Left lung (tissue), 14 donors: ENCODE measurements at places on chromosomes 2 and 18. TPM values are rescaled to one million over a fixed set of nuclear protein-coding genes. Genes with fewer than 3 reads are reported as not detected.

DNA sequence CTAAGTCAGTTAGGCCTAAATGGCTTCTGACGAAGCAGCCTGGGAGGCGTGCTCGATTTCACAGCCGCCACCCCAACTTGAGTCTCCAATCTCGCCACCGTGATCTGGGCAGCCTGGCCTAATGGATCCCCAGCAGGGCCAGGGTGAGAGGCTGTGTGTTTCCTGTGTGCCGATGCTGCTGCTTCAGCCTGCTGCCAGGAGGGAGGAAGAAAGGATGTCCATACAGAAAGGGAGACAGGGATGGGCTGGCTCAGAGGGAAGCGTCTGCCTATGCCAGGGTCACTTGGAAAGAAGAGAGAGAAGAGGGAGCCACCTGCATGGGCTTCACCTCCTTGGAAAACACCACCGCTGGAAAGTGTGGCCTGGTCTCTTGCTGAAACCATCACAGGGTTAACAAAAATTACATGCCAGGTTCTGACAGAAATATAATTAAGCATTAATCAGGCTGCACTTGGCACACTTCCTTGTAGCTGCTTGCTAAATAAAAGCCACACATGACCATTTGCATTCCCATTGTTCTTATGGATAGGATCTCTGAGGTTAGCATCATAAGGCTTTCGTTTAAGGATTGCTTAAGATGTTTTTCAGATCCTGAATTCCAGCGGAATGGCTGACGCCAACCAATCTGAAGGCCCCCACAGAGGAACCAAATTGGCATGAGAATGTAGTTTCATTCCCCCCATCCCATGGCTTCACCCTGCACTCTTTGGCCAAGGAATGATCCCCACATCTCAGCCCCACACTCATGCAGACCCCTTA lies 108.8 kb upstream of the SLC1A4 start:
- H3K27me3 ChIP-seq = no peaks in the 10 kb centered on the region
- H3K36me3 ChIP-seq = no peaks in the 10 kb centered on the region
- no peak overlapping the region for H3K27ac ChIP-seq
- peaks cover 10% of the 10 kb centered on the region for H3K4me1 ChIP-seq
- no peak for DNase-seq

- no peaks in the 10 kb centered on the region for H3K4me1 ChIP-seq
- H3K4me3 ChIP-seq = no peak overlapping the region
- H3K36me3 ChIP-seq = peaks cover 34% of the 10 kb centered on the region
- no peaks in the 10 kb centered on the region for H3K27me3 ChIP-seq
- DNase-seq = no peak
Observed at GRCh38 chr2:26126074-26126473, 46.8 kb upstream of the GAREM2 start.

- peak overlapping the region; percentile 91 for H3K27ac ChIP-seq
- no peak for DNase-seq
- H3K4me3 ChIP-seq = no peak overlapping the region
- H3K4me1 ChIP-seq = peaks cover 39% of the 10 kb centered on the region
- no peaks in the 10 kb centered on the region for H3K27me3 ChIP-seq
Observed at GRCh38 chr2:68767996-68768395, 33.4 kb downstream of the ARHGAP25 start.

GRCh38 chr2:222492683-222493082 lies 68.3 kb downstream of the SGPP2 start:
- H3K4me1 ChIP-seq = no peaks in the 10 kb centered on the region
- H3K27ac ChIP-seq = no peak overlapping the region
- no peaks in the 10 kb centered on the region for H3K36me3 ChIP-seq

DNA sequence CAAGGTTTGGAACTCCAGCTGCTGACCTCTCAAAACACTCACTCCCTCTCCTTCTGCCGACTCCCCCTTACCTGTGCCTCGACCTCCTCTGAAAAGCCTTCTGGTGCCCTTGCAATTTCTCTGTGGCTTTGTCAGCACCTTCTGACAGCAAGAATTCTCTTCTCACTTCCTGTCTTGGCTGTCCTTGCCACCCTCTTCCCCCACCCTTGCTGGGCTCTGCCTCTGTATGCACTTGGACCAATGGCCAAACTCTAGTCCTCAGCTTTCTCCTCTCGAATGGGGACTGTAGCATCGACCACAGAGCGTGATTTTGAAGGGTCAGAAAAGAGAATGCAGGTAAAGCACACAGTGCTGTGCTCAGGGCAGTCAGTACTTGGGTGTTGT lies 99.0 kb downstream of the HS1BP3 start:
- H3K36me3 ChIP-seq = no peaks in the 10 kb centered on the region
- DNase-seq = no peak
- no peaks in the 10 kb centered on the region for H3K4me1 ChIP-seq
- H3K27ac ChIP-seq = no peak overlapping the region
- H3K27me3 ChIP-seq = no peaks in the 10 kb centered on the region

DNA sequence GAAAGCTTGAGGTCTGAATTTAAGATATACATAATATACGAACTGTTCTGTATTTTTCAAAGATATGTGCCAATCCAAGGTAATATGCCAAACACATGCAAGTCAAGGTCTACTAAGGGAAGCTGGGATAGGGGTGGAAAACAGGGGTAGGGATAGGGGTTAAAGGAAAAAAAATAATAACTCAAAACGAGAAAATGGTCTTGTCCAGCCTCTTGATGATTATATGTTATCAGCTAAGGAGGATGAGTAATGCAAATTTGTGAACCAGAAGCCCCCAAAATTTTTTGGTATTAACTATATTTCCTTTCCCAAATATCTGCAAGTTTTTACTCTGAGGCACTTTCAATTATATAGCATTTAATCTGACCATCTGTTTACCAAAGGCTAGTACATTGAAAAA lies 219.3 kb downstream of the ZEB2 start:
- no peaks in the 10 kb centered on the region for H3K36me3 ChIP-seq
- H3K4me1 ChIP-seq = no peaks in the 10 kb centered on the region
- H3K27ac ChIP-seq = no peak overlapping the region
- no peaks in the 10 kb centered on the region for H3K27me3 ChIP-seq
- no peak overlapping the region for H3K4me3 ChIP-seq
- DNase-seq = no peak

- H3K27me3 ChIP-seq = no peaks in the 10 kb centered on the region
- no peaks in the 10 kb centered on the region for H3K4me1 ChIP-seq
- no peak overlapping the region for H3K4me3 ChIP-seq
- H3K36me3 ChIP-seq = no peaks in the 10 kb centered on the region
- H3K27ac ChIP-seq = no peak overlapping the region
- no peak for DNase-seq
Observed at GRCh38 chr18:55447672-55448018, 140.3 kb downstream of the TCF4 start.

DNA sequence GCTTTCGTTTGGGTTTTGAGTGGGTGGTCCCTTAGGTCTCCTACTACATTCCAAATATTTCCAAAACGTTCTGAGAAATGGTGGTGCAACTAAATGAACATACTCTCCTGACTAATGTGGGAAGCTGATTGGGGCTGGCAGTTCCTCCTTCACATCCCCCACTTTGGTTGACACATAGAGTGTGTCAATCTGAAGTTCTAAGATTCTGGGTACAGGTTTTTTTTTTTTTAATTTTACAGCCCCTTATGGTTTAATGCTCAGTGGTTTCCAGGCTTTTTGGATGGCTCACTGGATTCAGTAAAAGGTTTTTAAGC lies 58.4 kb upstream of the ITGB6 start:
- DNase-seq = no peak
- H3K4me1 ChIP-seq = no peaks in the 10 kb centered on the region
- H3K27me3 ChIP-seq = no peaks in the 10 kb centered on the region
- no peak overlapping the region for H3K4me3 ChIP-seq

DNA sequence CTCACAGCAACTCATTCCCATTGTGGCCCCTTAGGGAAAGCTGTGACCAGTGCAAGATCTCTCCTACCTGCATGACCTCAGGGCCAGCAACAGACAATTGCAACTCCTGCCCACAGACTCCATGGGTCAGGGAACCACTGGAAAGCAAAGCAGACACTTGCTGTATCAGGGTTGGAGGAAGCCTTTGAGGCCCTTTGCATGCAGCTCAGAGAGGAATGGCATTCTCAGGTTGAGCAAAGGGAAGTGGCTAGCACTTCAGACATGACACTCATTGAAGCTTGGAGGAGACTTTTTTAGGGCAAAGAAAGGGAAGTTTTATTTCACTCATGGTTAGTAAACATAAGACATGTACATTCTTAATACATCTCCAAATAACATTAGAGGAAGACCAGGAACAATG lies 22.1 kb downstream of the IL1F10 start:
- no peak overlapping the region for H3K27ac ChIP-seq
- peaks cover 5% of the 10 kb centered on the region for H3K4me1 ChIP-seq
- H3K27me3 ChIP-seq = no peaks in the 10 kb centered on the region
- H3K4me3 ChIP-seq = no peak overlapping the region

- H3K27me3 ChIP-seq = no peaks in the 10 kb centered on the region
- no peak for DNase-seq
- no peak overlapping the region for H3K4me3 ChIP-seq
Observed at GRCh38 chr2:167602122-167602521, 645.3 kb downstream of the STK39 start.

GRCh38 chr18:55968550-55968949 lies 380.6 kb upstream of the TCF4 start:
- no peaks in the 10 kb centered on the region for H3K36me3 ChIP-seq
- no peak overlapping the region for H3K4me3 ChIP-seq
- no peak for DNase-seq
- H3K27ac ChIP-seq = no peak overlapping the region
- no peaks in the 10 kb centered on the region for H3K4me1 ChIP-seq

GRCh38 chr2:157492189-157492773 lies 48.4 kb upstream of the CYTIP start:
- H3K27me3 ChIP-seq = no peaks in the 10 kb centered on the region
- no peaks in the 10 kb centered on the region for H3K36me3 ChIP-seq
- H3K4me1 ChIP-seq = no peaks in the 10 kb centered on the region

GRCh38 chr2:223712642-223713041 lies 110.5 kb upstream of the SCG2 start:
- no peak overlapping the region for H3K27ac ChIP-seq
- H3K4me1 ChIP-seq = no peaks in the 10 kb centered on the region
- DNase-seq = no peak
- no peaks in the 10 kb centered on the region for H3K36me3 ChIP-seq
- H3K4me3 ChIP-seq = no peak overlapping the region
- H3K27me3 ChIP-seq = no peaks in the 10 kb centered on the region

DNA sequence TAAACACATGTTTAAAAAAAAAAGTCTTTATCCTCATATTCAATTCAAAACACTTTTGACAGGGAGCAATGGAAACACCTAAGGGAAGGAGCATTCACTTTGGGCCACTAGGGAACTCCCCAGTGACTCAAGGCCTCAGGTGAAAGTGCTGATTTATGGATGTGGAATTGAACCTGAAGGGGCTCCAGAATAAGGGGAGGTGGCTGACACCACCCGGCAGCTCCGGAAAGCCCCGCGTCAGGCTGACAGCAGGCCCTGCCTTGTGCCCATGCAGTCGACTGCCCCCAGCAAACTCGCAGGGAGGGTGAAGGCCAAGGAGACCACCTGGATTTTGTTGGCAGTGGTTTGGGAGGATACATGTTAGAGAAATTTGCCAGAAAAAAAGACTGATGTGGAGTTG lies 275.3 kb upstream of the NCKAP5 start:
- no peaks in the 10 kb centered on the region for H3K36me3 ChIP-seq
- H3K27me3 ChIP-seq = no peaks in the 10 kb centered on the region
- H3K4me1 ChIP-seq = peaks cover 8% of the 10 kb centered on the region
- DNase-seq = no peak
- H3K27ac ChIP-seq = no peak overlapping the region

DNA sequence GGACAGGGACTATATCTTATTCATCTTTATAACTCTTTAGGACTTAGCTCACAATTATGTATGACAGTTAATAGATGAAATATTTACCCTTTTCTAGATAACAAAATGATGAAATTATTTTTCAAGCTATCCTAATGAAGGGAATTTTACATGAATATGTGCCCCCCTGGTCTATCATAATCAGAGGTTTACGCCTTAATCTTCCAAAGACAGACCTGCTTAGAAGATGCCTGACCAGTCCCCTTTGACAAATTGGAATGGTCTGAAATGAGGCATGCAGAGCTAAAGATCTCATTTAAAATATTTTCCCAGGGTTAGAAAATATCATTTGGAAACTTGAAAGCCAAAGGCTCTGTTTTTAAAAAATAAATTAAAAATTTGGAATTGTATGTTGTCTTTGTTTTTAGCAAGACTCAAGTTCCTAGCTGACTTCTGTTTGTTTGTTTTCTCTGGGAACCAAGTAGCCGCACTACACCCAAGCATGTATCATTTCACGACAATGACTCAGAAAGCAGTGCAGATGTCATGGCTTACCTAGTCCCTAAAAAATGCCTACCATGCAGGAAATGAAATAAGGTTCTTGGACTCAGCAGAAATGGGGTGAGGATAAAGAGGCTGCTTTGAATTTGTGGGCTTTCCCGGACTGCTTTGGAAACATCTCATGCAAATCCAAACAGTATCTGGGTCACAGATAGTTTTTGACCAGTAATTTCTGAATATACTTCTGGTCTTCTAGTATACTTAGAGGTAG lies 162.1 kb downstream of the ZEB2 start:
- H3K27me3 ChIP-seq = no peaks in the 10 kb centered on the region
- H3K4me3 ChIP-seq = no peak overlapping the region
- H3K27ac ChIP-seq = peak overlapping the region; percentile 46

DNA sequence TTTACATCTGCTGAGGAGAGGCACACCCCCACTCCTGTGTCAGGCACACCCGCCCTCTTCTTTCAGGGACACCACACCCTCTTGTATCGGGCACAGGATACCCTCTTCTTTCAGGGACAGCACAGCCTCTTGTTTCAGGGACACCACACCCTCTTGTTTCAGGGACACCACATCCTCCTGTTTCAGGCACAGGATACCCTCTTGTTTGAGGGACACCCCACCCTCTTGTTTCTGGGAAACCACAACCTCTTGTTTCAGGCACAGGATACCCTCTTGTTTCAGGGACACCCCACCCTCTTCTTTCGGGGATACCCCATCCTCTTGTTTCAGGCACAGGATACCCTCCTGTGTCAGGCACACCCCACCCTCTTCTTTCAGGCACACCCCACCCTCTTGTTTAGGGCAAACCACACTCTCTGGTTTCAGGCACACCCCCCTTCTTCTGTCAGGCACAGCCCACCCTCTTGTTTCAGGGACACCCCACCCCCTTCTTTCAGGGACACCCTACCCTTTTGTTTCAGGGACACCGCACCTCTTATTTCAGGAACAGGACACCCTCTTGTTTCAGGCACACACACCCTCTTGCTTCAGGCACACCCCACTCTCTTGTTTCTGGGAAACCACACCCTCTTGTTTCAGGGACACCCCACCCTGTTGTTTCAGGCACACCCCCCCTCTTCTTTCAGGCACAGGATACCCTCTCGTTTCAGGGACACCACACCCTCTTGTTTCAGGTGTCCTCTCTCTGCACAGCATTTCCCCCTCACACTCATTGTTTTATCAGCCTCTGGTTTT lies 96.2 kb downstream of the TPO start:
- no peak overlapping the region for H3K27ac ChIP-seq
- DNase-seq = peak; percentile 28
- H3K4me3 ChIP-seq = no peak overlapping the region
- no peaks in the 10 kb centered on the region for H3K36me3 ChIP-seq

- no peaks in the 10 kb centered on the region for H3K27me3 ChIP-seq
- peaks cover 4% of the 10 kb centered on the region for H3K4me1 ChIP-seq
- DNase-seq = no peak
- no peak overlapping the region for H3K27ac ChIP-seq
- H3K4me3 ChIP-seq = no peak overlapping the region
Observed at GRCh38 chr2:30213907-30214463, 17.3 kb upstream of the LBH start.

CCDC74B gene
- total RNA-seq = 2.4 TPM

MLPH gene
- 244 TPM for total RNA-seq

OR6B2 gene
- total RNA-seq = not detected

SYT4 gene
- 0.24 TPM for total RNA-seq

CCNYL1 gene
- total RNA-seq = 33.2 TPM

NOSTRIN gene
- 25.7 TPM for total RNA-seq

EMX1 gene
- not detected for total RNA-seq

COL4A3 gene
- 12.9 TPM for total RNA-seq
